ENCODE measurements at places on chromosomes 7 and 10.

DNA sequence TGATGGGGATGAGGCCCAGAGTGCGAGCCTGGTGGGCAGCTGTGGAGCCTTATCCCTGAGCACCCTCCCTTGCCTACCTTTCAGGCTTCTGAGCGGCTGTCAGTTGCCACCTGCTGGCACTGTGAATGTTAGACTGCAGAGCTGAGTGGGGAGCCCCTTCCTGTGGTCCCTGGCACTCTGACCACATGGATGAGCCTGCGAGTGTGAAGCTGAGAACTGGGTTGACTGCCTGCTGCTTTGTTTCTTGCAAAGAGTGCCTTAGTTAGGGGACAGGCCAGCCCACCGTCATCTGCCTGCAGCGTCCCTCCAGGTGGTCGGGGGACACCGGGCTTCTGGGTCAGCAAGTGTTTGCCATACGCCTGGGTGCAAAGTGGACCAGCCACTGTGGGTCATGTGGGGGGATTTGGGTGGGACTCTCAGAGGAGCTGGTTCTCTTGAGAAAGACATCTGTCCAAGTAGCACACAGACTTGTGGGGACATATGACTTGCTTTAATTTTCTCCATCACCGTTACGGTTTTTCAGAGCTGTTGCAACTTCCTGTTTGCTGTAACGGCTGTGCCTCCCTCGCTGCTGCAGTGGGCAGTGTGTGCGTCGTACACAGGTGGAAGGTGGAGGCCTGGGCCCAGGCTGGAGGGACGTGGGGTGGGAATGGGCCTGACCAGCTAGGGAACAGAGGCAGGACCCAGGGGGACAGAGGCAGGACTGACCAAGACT, 13.7 kb downstream of the INPP5A start:
- DNase-seq = peak; percentile 28

- DNase-seq = no peak
These were observed 166.2 kb upstream of the CACNA2D1 start for GRCh38 chr7:82609746-82610145.

- no peak for DNase-seq
These were observed 20.2 kb downstream of the CREB3L2 start for GRCh38 chr7:137981668-137982067.

DNA sequence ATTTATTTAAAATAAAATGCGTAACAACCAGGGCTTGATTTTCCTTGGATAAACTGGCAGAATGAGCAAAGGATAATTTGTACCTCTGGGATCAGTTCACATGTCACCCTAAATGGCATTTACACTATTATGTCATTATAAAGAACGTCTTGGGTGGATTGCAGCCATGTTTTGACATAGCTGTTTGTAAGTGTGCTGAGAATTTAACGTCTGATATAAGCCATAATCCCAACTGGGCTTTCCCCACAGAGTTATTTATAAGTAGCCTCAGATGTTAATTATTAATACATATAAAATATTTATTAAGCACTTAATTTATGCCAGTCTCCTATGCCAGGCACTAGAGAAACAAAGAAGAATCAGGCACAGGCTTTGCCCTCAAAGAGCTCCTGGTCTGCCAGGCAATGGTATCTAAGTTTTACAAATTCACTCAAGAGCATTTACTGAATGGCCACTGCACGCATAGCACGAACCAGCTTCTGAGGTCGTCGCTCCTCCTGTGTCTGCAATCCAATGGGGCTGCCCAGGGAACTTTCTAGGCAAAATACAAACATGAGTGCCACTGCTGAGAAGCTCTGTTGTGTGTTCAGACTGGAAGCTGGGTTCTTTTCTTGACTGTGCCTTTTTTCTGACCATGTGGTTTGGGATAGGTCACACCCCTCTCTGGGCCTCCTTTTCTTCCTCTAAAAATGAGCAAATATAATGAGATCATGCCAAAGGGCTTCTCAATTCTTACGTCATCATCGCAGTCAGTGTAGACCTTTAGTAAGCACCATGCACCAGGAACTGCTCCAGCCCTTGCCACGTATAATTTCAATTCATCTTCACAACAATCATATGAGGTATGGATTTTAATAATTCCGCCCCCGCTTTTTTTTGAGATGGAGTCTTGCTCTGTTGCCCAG, 11.3 kb upstream of the CTBP2 start:
- DNase-seq = no peak

DNA sequence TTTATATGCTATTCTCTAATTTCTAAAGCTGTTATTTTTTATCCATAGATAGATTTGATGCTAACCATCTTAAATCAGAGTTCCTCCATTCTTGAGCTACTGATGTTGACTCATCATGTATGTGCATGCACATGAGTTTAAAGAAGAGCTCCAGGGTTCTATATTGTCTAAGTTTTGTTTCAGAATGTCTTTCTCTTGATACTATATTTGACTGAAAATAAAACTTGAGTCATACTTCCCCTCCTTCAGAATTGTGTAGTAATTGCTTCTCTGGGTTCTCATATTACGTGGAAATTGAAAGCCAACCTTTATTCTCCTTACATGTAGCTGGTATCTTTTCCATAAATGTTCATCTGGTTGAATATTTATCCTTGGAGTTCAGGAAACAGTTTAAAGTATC, 89.4 kb downstream of the LRRTM3 start:
- peak; percentile 44 for DNase-seq

DNA sequence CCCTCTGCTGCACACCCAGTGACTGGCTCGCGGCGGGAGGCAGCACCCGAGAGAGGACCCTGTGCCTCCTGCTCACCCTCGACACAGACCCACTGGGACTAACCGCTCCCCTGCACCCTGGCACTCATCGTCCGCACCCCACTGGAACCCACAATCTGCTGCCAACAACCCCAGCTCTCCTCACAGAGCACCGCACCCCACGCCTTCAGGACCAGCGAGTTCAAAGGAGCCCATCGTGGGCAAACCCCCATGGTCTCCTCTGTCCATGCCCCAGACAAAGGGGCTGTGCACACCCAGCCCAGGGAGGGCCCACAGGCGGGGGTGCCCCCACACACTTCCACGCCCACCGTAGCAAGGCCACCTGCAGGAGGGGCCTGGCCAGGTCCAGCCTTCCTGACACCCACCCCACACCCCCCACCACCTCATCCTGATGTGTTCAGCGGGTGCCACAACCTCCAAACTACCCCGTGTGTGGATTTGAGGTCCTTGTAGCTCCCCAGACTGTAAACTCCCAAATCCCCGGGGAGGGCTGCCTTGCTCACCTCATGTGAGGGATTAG, 14.0 kb downstream of the RASGEF1A start:
- DNase-seq = no peak

GRCh38 chr10:52782554-52782953, 10.0 kb upstream of the MBL2 start:
- DNase-seq = no peak

GRCh38 chr7:158365267-158365666, 222.4 kb downstream of the PTPRN2 start:
- DNase-seq = no peak

- DNase-seq = peak; percentile 16
These were observed 19.7 kb upstream of the FKBP9 start for GRCh38 chr7:32937344-32938174.

- peak; percentile 82 for DNase-seq
These were observed 1.3 kb upstream of the ITPRIP start for GRCh38 chr10:104339469-104340110.

GRCh38 chr7:48518092-48518491, 346.8 kb downstream of the ABCA13 start:
- no peak for DNase-seq

DNA sequence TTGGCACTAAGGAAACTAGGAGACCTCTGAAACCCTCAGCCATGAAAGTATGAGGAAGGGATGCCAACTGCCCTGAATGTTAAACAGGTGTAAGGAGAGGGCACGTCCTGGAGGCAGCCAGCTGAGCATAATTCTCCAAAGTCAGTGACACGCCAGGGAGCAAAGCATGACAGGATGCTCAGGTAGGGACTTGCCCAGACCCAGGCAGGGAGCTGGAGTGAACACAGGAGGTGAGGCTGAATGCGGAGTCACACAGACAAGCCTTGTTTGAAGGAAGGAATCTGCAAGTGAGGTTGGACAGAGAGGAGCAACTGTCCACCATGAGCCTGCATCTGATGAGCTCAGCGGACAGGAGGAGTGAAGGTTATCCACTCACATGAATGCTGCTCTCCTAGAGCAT, 41.5 kb downstream of the KLRG2 start:
- no peak for DNase-seq

DNA sequence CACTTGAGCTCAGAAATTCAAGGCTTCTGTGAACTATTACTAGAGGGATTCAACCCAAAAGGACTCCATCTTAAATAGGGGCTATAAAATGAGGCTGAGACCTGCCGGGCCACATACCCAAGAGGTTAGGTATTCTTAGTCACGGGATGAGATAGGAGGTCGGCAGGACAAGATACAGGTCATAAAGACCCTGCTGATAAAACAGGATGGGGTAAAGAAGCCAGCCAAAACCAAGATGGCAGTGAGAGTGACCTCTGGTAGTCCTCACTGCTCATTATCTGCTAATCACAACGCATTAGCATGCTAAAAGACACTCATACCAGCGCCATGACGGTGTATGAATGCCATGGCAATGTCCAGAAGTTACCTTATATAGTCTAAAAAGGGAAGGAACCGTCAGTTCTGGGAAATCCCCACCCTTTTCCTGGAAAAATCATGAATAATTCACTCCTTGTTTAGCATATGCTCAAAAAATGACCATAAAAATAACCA, 101.2 kb upstream of the TRIM24 start:
- no peak for DNase-seq

- DNase-seq = no peak
These were observed 159.6 kb upstream of the SLC26A5 start for GRCh38 chr7:103605640-103606039.

- no peak for DNase-seq
These were observed 60.4 kb upstream of the DUSP5 start for GRCh38 chr10:110437351-110437605.

- no peak for DNase-seq
These were observed 437.6 kb upstream of the ZMIZ1 start for GRCh38 chr10:78630944-78631838.

- DNase-seq = no peak
These were observed 82.1 kb upstream of the HPS1 start for GRCh38 chr10:98528805-98529183.

DNA sequence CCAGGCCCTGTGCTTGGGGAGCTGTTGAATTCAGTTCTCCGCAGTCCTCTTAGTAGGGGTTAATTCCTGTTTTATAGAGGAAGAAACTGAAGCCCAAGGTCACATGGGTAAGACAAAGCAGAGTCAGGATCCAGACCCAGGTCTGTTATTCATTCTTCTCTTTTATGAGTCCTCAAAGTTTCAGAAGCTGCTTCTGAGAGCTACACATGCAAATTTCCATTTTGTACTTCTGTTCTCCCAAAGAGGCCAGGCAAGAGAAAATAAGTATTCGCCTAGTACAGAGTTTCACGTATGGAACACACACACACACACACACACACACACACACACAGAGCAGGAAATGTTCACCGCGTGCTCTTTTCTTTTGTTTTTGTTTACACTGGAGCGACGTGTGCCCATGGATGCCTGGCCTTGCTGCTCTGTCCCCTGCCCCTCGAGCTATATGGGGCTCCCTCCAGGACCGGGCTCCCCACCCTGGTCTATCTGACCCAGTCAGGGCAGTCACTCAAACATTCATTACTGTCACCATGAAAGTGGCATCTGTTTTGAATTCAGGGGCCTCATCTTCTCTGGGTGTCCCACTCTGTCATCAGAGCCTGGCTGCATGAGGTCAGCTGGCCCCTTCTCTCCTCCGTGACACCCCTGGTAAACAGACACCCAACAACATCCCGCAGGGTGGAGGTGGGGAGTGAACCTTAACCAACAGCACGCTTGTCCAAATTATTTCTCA, 84.4 kb downstream of the TNS3 start:
- no peak for DNase-seq

- DNase-seq = no peak
These were observed 76.8 kb downstream of the ALOX5 start for GRCh38 chr10:45450866-45451265.

Data from iris pigment epithelial cell (primary cell).